Stimulated activated CD4-positive, alpha-beta T cell treated with anti-CD3 and anti-CD28 coated beads, Interleukin-4, amount 100 ng/mL, for 24 hours (primary cell): ENCODE measurements at places on chromosomes 5 and 9.

GRCh38 chr9:72480921-72481320, 40.5 kb upstream of the TMC1 start:
- DNase-seq = no peak

- peak; percentile 68 for DNase-seq
Observed at GRCh38 chr9:89605465-89606048, 745 bp downstream of the GADD45G start.

- no peak for DNase-seq
Observed at GRCh38 chr5:124206540-124206939, 539.9 kb downstream of the ZNF608 start.

DNA sequence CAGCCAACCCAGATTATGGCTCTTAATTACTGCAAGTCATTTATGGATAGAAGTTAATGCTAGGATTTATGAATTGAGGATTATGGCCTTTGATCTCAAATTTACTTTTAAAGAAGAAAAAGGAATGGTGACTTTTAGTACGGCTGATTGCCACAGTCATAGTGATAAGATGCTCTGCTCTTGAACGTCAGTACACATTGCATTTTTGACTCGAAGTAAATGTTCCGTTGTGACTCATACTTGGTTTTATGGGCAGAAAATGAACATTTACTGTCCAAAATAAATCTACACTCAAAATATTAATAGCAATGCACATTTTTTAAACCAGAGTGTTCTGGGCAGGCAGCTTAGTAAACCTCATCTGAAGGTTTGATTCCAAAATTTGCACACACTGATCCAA, 830 bp downstream of the ADAMTSL1 start:
- DNase-seq = no peak

DNA sequence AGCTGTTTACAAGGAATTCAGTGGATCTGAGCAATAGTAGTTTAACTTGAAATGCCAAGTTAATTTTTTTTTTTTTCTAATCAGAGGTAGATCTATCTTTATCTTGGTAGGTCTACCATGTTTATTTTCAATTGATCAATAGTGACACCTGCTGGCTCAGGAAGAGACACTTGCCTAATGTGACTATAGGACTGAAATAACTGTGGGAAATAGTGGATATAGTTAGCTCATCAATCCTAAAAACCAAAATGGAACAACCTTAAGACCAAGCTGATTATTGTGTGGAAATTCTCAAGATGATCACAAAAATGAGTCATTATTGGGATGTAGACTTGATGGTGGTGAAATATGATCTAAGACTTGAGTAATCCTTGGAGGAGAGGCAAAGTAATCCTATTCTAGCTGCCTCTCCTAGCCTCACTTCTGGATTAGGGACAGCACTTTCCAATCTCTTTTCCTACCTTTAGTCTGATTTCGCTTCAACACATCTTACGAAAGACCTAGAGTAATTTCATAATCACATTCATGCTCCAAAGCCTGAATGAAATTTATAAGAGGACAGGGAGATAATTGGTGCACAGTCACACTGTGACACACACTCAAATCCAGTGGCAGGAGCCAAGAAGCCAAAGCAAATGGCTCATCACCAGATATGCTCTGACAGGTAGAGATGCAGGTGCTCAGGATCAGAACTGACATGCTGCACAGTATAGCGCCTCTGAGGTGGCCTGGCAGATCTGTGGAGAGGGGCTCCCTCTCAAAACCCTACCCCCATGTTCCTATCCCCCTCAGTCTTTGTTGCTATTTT, 156.3 kb downstream of the HMHB1 start:
- DNase-seq = peak; percentile 4

DNA sequence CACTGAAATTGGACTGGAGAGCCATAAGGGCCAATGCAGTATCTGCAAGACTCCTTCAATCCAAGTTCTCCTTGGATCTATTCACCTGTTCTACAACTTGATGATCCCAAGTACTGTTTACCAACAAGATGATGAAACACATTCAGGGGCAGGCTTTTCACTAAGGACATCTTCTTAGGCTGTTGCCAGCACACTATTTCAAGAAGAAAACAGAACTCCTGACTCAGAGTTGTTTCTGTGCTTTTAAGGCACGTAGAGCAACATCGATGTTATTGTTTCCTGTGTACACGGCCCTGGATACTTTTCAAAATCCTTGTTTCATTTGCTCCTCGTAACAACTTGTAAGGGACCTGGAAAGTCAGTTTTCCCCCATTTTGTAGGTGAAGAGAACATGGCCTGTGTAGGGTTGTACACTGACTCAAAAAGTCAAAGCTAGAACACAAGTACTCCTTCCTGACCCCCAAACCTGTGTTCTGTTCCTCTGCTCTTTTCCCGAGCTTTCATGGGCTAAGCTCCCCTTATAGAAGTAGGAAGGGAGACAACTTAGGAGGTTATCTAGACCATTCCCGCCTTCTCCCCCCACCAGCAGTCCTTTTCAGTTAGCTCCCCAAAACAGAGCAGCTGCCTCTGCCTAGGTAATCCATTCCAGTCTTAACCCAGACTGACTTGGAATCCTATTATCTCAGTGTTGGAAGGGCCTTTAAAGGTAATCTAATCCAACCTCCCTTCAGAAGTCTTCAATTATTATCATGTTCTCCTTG, 5.2 kb upstream of the MGAT1 start:
- DNase-seq = no peak

- DNase-seq = no peak
Observed at GRCh38 chr5:15079566-15079965, 208.0 kb upstream of the ANKH start.

DNA sequence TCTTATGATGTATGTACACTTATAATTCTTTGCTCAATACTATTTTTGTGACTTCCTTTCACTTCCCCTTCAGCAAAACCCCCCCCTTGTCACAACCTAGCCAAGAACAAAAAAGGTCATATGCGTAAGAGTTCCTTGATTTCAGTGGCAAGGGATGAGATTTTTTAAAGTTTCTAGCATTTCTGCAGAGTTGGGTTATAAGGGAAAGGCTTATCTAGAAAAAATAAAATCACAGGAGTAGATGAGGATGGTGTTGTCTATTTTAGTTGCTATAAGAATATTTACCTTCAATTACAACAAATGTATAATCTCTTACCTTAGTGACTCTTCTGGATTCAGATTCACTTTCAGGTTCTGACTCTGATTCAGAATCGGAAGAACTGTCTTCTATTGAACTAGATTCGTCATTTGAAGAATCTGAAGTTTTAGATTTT, 184.6 kb downstream of the AP3B1 start:
- DNase-seq = no peak

DNA sequence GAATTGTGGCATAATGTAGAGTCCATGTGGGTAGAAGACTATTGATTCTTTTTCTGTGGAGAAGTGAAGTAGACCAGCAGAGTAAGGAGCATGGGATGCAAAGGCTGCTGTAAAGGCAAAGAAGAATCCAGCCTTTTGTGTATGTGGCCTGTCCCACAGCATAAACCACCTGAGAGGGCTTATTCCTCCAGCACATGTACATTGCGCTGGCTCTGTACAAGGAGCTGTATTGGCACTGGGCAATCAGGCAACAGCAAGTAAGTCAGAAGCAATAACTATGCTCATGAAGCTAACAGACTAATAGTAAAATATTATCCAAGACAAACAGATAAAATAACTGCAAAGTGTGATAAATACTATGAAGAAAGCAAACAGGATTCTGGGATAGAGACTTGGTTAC, 86.2 kb downstream of the LURAP1L start:
- DNase-seq = no peak

DNA sequence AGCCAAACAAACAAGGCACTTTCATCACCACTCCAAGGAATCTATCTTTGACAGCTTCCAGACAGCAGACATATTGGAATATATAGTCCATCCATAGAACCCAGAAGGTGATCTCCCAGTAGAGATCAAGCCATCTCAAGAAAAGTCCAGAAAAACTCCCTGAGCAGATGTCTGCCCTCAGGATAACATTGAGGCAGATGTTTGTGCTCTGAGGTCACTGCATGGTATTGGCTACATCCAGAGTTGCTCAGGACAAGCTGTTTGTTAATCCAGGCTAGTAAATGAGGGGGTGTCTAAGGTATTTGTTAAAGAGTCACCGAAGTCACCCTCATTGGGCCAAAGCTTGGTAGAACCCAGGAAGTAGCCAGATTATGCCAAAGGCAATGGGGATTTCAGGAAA, 556.3 kb upstream of the KLF4 start:
- DNase-seq = no peak

- no peak for DNase-seq
Observed at GRCh38 chr9:110832926-110833325, 164.3 kb downstream of the MUSK start.

DNA sequence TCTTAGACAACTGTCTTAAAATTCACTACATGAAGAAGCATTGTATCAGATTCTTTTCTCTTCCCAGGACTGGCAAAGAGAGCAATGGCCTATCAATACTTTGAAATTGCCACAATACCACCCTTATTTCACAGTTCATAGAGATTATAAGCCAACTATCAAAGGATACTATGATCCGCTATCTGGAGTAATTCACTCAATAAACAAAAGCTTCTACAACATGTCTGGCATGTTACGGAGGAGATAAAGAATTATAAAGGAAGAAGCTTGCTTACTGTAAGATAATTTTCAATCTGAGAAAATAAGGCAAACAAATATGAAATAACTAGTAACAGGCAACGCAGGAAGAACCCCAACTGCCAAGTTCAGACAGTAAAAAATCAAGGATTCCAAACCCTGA, 114.8 kb downstream of the GNAQ start:
- DNase-seq = no peak

- DNase-seq = no peak
Observed at GRCh38 chr5:166566725-166567124, 1724.7 kb upstream of the WWC1 start.

GRCh38 chr9:132486706-132487350, 76.8 kb downstream of the CFAP77 start:
- DNase-seq = peak; percentile 49

DNA sequence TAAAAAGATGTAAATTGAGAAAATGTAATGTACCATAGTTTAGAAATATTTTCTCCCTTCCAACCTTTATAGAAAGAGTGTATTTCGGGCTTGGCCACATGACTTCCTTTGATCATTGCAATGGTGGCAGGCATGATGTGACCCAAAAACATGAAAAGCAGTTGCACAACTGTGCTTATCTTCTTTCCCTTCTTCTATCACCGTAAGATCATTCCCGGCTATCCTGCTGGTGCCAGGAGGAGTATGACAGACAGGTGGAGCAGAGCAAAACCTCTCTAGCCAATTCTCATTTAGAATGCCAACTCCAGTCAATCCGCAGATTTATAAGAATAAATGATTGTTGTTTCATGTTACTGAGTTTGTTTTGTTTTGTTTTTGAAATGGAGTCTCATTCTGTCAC, 10.6 kb upstream of the TESK1 start:
- no peak for DNase-seq

DNA sequence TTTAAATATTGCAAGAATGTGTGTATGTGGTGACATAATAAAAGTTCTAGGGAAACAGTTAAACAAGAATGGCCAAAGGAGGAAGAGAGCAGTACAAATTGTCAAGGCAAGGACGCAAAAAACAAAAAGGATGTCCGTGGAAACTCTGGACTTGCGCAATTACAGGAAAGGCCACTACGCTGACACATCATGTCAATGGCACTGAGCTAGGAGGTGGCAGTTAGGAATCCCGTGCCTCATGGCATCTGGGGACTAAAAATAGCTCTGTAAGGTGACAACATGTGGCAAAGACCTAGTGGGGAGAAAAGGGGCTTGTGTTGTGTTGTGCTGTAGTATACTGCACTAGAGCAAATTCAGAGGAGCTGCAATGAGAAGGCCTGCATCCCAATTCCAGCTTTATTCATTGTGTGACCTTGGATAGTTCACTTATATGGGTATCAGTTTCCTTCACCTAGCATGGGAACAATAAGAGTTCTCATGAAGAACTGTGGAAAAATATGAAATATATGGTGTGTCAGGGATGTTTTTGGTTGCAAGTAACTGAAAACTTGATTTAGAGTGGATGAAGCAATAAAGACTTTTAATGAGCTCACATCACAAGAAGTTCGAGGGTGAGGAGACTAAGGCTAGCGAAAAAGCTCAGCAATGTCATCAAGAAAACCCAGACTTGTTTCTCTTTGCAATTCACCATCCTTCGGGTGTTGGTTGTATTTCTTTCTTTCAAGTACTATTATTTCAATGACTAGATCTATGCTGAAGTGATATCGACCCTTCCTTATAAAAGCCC, 124.1 kb upstream of the STC2 start:
- DNase-seq = no peak

DNA sequence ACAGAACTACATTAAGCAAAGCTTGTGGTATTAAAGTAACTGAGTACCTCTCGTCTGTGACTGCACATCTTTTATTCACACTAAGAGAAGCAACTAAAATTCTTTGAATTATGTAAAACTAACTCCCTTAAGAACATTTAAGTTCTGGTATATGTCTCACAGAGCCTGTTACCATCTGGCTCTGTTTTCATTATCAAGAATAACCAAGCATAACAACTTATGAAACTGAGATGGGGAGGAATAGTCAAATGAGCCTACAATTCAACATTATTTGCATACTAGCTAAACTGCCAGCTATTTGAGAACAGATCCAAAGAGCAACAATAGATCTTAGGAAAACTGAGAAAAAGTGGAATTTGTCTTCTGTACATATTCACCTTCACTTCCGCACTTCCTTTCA, 25.3 kb upstream of the ISOC1 start:
- no peak for DNase-seq

DNA sequence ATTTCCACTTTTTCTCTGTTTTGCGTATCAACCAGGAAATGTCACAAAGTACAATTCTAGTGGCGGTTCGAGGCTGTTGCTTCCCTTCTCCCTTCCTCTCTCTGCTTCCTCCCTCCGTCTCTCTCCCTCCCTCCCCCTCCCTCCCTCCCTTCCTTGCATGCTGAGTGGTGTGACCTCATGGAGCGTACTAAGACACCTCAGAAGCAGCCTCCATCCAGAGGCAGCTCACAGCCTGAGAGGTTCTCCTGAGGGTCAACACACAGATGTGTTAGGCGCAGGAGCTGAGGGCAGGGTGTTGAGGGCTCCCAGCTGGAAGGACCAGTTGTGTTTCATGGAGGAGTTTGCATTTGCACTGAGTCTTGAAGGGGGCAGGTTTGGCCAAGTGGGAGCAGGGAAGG, 57.7 kb downstream of the COL5A1 start:
- DNase-seq = no peak

- no peak for DNase-seq
Observed at GRCh38 chr5:141757402-141757801, 75.4 kb upstream of the ARAP3 start.

DNA sequence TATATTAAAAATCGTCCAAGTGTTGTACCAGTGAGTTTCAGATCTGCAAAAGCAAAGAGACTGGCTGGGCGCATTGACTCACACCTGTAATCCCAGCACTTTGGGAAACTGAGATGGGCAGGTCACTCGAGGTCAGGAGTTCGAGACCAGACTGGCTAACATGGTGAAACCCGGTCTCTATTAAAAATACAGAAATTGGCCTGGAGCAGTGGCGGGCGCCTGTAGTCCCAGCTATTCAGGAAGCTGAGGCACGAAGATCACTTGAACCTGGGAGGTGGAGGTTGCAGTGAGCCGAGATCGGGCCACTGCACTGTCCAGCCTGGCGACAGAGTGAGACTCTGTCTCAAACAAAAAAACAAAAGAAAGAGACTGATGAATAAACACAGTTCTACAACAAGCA, 18.3 kb upstream of the B4GALT1 start:
- no peak for DNase-seq
